Frontal cortex (tissue), 4 donors: ENCODE measurements at places on chromosomes 12 and 14. TPM values are rescaled to one million over a fixed set of nuclear protein-coding genes. Genes with fewer than 3 reads are reported as not detected.

The SLC6A13 gene
- 12.2 TPM for total RNA-seq

The RNFT2 gene
- 45.2 TPM for total RNA-seq

The LLPH gene
- total RNA-seq, result 10.2 TPM

The CMKLR1 gene
- total RNA-seq, result 1.2 TPM

The MYRFL gene
- total RNA-seq, result 0.82 TPM

The AMHR2 gene
- not detected for total RNA-seq

The FMNL3 gene
- total RNA-seq, result 9.0 TPM

The JKAMP gene
- 57.5 TPM for total RNA-seq

The ACOT4 gene
- total RNA-seq, result 1.2 TPM

The VDR gene
- not detected for total RNA-seq

The FLVCR2 gene
- total RNA-seq, result 2.9 TPM

The PLEKHG7 gene
- total RNA-seq, result not detected

The IL31 gene
- not detected for total RNA-seq

The SCARB1 gene
- total RNA-seq, result 8.6 TPM
